ENCODE measurements at places on chromosomes 13 and 19.

DNA sequence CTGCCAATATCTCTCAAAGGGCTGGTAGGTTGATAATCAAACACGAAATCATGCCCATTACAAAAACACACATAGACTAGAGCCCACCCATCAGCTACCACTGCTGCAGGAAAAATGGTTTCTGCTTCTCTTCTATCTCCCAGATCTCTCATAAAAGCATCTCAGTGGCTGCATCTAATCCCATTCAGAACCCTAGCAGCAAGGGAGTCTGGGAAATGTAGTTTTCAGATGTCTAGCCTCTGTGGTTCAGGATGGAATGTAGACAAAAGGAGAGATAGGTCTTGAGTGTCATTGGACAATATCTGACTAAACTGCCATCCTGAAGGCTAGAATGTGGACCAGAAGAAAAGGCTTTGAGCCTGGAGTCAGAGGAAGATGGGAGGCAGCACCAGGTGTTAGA lies 32.1 kb downstream of the RDH8 start:
- no peak for DNase-seq

DNA sequence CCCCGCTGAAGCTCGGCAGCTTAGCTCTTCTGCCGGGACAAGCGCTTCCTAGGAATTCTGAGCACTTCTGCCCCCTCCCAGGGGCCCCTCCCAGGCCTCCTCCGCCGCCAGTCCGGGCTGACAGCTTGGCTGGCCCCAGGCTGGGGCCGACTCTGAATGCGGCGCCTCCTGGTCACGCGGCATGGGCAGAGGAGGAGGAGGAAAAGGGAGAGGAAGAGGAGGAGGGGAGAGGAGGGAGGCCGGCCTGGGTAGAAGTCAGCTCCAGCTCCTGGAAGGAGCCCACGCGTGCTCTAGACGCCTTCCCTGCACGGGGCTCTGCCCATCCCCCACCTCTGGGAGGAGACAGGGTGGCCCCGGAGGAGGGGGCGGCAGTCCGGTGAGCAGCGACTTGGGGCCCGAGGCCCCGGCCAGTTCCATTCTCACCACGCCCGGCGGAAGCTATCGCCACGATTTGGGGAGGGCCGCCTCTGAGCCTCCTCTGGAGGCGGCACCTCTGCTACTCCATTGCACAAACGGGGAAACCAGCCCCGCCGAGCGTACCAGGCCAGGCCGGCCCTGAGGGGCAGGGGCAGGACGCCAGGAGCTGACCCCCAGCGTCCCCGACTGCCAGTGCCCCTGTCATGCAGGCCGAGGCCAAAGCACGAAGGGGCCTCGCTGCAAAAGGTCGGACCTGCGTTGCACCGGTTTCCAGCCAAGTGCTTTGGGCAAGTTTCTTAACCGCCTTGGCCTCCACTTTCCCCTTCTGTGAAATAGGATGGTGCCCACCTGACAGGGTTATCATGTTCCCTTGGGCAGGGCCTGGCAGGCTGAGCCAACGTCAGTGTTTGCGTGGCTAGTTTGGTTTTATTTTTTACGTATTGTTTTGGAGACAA lies 31.6 kb downstream of the CCNE1 start:
- no peak for DNase-seq

GRCh38 chr19:7638802-7639465 lies 2.0 kb downstream of the STXBP2 start:
- no peak for DNase-seq

DNA sequence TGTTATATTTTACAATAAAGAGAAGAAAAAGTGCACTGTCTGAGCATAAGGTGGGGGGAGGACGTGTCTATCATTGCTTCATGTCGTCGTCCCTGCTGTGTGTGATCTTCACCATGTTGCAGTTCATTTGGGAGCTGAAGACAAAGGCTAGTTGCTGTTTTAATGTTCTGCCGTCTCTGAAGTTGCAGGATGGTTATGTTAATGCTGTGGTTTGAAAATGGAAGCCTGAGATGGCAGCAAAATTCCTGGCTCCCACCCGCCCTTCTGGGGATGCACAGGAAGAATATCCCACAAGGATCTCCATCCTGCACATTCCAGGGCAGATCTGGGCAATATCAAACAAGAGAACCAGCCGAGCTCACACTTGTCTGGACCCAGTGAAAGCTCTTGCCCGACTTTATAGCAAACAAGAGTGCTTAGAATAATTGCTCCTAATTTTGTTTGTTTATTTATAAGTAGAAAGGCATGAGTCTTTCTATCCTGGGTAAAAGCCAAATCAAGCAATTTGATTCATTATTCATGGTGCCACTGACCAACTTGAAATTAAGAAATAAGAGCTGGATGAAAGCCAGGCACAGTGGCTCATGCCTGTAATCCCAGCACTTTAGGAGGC lies 110.3 kb upstream of the ABCC4 start:
- DNase-seq: no peak

DNA sequence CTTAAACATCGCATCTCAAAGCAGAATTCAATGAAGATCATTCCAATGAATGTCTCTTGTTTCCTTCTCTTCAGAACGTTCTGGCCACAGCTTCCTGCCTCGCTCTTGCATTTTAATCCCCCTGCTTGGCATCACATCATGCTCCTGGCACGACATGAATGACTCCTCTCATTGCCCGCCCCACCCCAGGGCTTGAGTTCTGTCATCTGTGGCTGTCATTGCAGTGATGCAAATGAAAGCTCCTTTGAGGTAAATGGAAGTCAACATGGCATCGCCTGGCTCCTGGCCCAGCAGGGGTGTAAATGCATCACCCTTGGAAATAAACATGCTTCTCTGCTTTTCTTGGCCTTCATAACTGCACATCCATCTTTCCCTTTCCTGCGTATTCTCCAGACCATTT lies 48.6 kb downstream of the SCEL start:
- DNase-seq: no peak

GRCh38 chr19:28075229-28075628 lies 1137.7 kb downstream of the UQCRFS1 start:
- DNase-seq: no peak

GRCh38 chr19:17418710-17419109 lies 1.1 kb upstream of the MVB12A start:
- no peak for DNase-seq

GRCh38 chr19:33665776-33666595 lies 44.2 kb downstream of the CHST8 start:
- DNase-seq: no peak

DNA sequence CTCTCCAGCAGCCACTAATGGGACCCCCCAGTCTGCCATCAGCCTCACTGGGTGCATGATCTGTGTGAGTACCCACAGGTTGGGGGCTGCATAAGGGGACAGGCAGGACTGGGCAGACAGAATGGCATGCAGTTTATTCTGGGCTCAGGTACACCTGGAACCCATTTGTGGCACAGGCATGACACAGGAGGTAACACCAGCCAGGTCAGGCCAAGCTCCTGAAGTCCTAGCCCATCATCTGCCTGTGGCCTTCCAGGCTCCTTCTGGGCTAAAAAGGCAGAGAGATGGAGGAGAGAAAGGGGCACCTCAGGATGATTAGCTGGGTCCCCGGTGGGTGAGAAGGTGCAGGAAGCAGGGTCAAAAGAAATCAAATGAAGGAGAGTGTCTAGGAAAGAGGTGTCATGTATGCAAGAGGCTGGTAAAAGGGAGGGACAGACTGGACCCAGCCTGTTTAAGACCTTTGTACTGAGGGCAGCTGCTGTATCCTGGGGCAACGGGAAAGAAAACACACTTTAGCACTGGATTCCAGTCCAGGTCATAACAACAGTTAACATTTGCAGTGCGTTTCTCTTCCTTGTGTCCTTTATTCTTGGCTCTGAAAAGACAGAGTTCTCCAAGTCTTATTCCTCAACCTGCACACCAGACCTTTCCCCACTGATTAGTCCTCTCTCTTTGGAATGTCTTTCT lies 20.2 kb upstream of the DGKH start:
- no peak for DNase-seq

GRCh38 chr19:46784262-46785053 lies 3.9 kb downstream of the SLC1A5 start:
- peak; percentile 52 for DNase-seq

GRCh38 chr19:4362831-4363545 lies 19.6 kb downstream of the MPND start:
- no peak for DNase-seq

- no peak for DNase-seq
Observed at GRCh38 chr13:77345150-77345780, 18.4 kb upstream of the MYCBP2 start.

- no peak for DNase-seq
Observed at GRCh38 chr19:51468545-51468920, 9.8 kb upstream of the CEACAM18 start.

DNA sequence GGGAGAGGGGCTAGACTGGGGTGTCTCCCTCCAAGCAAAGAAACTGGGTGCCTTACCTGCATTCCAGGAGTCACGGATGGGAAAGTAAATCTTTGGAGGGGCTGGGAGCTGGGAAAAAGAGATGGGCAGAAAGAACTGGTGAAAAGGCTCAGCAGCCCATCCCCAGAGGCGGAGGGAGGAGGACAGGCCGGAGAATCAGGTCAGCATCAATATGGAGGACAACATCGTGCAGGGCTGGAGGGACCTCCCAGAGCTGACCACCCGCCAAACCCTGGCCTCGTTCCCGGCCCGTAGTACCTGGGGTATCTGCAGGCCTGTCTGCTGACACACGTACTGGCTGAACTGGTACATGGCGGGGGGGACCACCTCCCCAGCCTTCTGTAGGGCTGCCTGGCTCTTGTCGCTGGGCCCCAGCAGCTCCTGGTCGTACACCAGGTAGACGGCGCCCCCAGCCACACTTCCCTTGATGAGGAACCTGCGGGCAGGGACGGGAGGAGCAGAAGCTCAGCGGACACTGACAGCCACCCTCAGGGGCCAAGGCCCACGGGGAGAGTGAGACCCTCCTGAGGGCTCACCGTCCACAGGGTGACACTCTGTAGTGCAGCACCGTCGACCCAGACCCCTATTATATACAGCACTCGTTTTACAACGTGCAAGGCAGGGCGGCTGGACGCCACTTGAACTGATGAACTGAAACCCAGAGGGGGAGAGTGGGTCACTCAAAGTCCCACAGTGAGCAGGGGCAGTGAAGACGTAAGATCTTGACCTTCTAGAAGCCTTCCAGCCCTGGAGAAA lies 830 bp downstream of the MICOS13 start:
- DNase-seq: no peak

DNA sequence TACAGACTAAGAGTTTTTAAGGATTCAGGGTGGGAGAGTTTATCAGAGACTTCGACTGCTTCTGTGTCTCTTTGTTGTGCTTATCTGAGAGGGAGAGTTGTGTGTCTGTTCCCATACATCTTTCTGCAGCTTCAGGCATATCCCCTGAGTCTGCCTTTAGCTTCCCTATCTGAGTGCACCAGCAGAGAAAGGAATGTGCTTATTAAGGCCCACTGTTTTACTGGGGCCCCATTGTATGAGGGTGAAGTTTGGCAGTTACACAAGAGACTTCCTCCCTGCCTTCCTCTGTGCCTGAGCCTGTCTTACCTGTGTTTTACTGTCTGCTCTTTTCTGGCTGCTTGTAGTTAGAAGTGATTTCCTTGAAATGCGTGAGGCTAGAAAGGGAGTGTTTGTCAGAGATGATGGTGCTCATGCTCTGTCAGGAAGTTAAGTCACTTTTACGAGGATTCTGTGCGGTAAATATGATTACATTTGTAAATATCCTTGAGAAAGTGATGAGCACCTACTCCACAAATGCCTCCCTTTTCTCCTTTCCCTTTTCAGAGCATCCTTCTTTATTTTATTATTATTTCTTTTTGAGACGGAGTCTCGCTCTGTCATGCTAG lies 1228.9 kb upstream of the MIR17HG start:
- DNase-seq: no peak

DNA sequence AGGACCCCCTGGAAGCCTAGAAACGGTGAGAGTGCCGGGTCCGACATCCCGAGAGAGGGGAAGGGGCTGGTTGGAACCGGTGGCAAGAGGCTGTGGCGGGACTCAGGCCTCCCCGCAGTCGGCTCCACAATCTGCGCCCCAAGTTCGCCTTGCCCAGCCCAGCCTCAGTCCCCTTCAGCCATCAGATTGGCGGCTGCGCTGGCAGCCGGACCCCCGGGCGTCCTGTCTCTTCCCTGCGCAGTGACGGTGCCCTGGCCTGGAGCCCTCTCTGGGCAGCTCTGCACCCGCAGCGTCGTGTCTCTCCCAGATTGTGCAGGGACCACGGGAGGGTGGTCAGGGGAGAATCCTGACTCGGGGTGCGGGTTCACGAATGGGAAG lies 315 bp downstream of the ZNF492 start:
- DNase-seq: peak; percentile 0

DNA sequence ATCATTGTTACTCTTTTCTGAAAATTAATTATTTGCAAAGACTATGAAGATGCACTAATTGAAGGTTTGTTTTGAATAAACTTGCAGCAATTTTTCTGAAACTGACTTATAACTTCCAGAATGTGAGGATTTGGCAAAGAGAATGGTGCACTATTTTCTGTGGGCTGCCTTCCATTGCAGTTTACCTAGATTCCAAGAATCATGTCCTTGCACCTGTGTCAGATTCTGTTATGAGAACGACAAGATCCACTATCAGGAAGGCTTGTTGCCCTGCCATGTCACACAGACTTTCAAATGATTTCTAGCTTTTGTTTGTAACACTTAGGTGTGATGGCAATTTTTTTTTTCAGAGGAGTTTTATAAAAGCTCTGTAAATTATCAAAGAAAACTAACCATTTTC lies 5.6 kb upstream of the SLAIN1 start:
- no peak for DNase-seq

- DNase-seq: no peak
Observed at GRCh38 chr19:7328647-7329046, 20.1 kb upstream of the ARHGEF18 start.

DNA sequence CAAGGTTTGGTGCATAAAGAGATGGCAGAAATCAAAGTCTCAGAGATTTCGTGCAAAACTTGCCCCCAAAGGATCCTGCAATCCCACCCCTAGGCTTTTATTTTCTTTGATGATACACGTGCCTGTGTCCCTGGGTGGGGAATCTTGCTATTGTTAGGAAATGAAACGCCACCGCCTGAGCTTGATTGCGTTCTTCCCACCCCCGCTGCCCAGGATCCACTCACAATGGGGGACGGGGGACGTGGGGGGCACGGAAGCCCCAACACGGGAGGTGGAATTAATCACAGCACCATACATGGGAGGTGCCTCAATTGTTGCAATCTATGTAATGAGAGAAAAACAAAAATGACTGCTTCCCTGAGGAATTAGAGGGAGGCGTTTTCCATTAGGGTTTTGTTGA lies 39.6 kb downstream of the ZNRF4 start:
- DNase-seq: no peak

- no peak for DNase-seq
Observed at GRCh38 chr13:85334187-85334586, 465.0 kb downstream of the SLITRK6 start.

DNA sequence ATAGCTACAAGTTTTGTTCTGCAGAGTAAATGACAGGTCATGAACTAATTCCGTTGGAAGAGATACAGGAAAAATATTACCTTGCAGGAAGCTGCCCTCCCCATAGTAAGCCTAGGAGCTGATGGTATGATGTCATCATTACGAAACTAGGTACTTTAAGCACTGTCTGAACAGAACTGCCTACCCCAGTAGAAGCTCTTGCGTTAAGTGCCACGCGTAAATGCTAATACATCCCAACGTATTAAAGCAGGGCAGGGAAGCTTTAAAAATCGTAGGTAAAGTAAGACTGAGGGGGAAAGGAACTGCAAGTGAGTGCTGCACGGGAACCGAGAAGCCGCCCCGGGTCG lies 572 bp downstream of the UGGT2 start:
- DNase-seq: no peak

Data from stimulated activated CD4-positive, alpha-beta T cell treated with anti-CD3 and anti-CD28 coated beads, Interleukin-4, amount 100 ng/mL, for 48 hours (primary cell).